Muscle of back (tissue), 13 donors: ENCODE measurements at places on chromosomes 3 and 15. TPM values are rescaled to one million over a fixed set of nuclear protein-coding genes. Genes with fewer than 3 reads are reported as not detected.

Gene HCLS1
- 7.4 TPM for polyA plus RNA-seq

Gene SOX14
- not detected for polyA plus RNA-seq

DNA sequence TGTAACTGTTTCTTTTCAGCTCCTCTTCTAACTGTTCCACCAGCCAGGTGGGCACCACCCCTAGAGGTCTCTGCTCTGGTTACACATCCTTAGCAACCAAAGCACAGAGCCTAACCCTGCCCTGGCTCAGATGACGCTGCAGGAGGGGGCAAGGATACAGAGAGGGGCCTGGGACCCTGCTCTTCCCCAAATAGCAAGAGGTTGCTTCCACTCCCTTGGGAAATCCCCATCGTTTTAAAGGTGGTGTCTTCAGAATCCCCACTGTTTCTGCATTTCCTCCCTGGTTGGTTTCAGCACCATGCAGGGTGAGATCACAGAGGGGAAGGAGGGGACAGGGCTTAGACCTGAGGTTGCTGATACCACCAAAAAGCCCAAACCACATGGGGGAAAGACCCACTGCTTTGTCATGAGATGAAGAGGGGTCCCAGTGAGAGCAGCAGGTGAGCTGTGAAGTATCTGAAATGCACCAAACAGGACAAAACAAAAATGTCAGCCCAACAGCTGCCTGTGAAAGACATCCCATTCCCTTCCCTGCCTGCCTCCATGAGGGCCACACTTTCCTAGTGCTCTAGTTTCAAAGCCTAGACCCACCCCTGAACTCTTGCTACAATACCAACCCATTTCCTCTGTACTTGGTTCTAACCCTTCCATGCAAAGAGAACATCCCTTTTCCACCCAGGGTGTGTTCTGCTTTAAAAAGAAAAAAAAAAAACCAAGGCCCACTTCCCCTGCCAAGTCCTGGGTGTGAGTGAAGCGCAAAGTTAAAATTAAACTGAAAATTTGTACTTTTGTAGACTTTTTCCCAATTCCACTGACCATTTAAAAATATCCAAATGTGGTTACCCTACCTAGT lies 29.0 kb downstream of the ANP32A start:
- no peak for DNase-seq

DNA sequence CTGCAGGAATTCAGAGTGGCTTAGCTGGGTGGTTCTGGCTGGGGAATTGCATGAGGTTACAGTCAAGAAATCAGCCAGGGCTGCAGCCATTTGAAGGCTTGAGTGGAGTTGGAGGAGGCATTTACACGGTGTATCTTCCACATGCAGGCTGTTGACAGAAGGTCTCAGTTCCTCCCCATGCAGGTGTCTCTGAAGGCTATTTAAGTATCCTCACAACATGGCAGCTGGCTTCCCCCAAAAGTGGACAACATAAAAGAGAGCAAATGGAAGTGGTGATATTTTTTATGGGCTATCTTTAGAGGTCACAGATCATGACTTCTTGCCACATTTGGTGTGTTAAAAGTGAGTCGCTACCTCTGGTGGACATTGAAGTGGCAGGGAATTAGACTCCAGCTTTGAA lies 60.1 kb upstream of the SPRED1 start:
- no peak for DNase-seq

DNA sequence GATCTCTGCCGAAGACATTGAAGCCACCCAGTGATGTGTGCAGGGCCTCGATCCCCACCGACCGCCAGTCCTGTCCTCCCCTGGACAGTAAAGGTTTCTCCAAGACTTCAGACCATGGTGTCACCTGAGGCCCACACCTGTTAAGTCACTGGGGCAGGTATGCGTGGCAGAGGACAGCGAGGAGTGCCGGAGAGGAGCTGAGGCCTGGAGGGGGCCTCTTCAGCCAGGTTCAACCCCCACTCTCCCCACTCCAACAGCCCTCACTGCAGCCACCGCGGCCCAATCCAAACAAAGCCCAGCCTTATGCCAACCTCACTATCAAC lies 2.4 kb downstream of the GOLGA8B start:
- no peak for DNase-seq
